ENCODE measurements at places on chromosomes 7 and 10.
A peak's percentile ranks its signal among the peaks of the same experiment; 100 is the strongest.

GRCh38 chr7:124856299-124856888, 73.2 kb downstream of the POT1 start:
- DNase-seq: no peak

DNA sequence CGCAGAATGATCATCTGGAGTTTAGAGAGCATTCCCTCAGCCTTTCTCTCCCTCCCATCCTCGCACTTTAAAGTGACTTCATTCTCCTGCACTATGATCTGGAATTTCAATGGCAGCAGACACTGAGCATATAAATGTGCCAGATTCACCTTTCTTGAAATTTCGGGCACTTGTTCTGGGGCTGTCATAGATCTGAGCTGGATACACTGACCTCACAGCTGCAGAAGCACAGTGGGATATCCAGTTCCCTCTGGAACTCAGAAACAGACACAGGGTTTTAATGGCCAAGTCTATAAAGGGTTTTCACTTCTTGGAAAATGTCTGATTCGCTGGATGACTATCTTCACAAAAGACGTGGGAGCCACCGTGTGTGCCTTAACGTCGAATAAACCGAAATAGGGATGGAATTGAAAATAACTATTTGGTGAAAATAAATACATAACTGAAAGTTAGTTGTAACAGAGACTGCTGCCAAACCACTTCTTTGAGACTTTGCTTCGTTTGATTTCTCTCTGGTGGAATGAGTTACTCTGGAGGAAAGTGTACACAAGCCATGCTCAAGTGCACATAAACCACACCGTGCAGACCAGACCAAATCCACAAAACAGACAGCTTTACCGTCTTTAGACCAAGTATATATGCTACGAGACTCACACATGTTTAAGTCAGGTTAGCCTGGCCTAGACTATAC, 126.1 kb downstream of the SVIL start:
- no peak for DNase-seq

DNA sequence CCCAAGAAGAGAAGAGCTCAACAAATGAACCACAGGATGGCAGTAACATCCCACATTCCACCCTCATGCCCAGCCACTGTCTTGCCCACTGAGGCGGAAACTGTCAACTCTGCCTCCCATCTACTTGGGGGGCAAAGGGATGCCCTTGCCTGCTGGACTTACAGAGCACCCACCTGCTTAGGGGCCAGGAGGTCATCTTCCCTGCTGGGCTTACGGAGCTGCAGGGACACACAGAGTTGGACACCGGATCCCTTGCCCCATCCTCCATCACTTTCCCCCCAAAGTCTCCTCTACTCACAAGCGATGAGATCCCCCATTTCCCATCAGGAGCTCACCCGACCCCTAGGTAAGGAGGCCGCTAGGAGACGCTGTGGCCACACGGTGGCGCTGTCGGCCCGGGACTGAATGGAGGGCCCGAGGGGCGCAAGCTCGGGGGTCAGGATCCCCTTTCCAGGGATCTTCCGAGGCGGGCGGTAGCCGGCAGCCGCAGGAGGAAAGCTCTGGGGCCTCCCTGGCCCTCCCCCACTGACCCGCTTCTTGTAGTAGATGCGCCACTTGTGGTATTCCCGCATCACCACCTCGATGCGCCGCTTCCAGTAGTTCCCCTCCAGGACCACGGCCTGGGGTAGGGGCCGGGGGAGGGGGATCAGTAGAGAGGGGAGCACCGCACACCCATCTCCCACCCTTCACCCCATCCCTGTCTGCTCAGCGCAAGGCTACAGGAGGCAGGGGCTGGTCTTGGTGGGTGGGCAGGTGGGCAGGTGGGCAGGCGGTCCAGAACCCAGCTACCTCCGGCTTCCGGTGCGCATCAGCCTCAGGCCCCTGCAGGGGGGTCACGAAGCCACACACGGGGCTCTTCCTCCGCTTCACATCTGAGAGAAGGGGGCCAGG, 17.3 kb downstream of the MLXIPL start:
- no peak for DNase-seq

DNA sequence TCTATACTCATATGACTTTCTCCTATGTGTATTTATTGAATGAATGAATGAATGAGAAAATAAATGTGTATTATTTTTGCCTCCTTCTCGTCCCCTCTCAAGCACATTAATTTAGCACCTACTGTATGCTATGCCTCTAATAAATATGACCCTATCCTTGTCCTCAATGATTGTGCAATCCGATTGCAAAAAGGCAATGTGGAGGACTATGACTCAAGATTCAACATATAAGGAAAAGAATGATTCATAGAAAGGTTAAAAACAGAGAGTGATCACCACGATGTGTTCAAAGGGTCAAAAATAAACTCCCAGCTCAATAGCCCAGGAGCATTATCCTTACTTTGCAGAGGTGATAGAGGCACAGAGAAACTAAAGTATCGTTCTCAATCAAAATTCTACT, 322.8 kb upstream of the SORCS1 start:
- DNase-seq: no peak

GRCh38 chr7:157565981-157566630, 229.3 kb downstream of the DNAJB6 start:
- DNase-seq: no peak

GRCh38 chr7:157470701-157471131, 133.9 kb downstream of the DNAJB6 start:
- no peak for DNase-seq

GRCh38 chr7:94332571-94332970, 62.1 kb upstream of the COL1A2 start:
- no peak for DNase-seq

GRCh38 chr10:69384320-69384719, 32.4 kb downstream of the TACR2 start:
- DNase-seq: no peak

DNA sequence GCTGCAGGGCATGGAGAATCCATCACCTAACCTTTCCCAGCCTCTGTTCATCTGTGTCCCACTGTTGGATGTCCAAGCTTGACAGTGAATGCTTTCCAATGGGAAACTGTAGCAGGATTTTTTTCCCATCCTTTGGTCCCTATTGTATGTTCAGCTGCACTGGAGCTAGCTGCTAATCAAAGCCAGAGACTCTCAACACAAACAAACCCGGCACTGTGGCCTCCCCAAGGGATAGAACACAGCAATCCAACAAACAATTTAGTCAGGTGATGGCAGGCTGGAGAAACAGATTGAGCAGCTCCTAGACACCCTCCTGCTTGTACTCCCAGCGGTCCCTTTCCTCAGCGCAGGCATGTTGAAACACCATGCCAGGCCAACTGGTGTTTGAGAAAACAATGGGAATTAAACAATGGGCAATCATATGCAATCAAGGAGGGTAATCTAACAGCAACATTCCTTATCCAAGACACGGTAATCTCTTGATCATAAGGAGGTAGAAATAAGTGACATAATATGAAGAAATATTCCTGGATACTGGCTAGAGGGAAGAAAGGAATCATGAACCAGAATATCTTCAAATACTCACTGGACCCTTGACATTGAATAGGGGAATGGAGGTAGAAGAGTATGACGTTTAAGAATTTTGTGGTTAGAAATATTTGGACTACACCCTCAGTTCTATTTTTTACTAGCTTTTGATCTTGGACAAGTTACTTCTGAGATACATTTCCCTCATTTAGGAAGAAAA, 15.0 kb downstream of the PTN start:
- no peak for DNase-seq

DNA sequence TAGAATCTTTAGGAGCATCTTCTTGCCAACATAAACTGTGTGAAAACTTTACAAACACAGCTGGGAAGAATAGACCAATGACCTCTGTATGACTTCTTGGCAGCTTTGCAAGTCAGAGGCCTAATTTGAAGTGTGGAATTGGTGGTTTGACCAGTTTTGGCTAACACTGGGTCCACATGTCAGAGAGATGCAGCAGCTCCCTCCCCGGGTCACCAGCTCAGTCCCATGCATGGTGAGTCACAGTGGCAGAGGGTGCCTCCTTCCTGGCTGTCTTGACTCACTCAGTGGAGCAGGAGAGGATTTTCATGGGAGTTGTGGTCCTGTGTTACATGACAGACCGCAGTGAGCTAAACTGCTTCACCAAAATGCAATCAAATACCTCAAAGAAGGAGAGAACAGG, 8.2 kb upstream of the STARD3NL start:
- DNase-seq: peak; percentile 69

- no peak for DNase-seq
These were observed 362.3 kb upstream of the MTPN start for GRCh38 chr7:136339464-136339863.

- DNase-seq: no peak
These were observed 67.5 kb downstream of the GPR141 start for GRCh38 chr7:37751096-37751495.

- no peak for DNase-seq
These were observed 165.4 kb upstream of the DPP6 start for GRCh38 chr7:153886506-153887441.

Data from retinal pigment epithelial cell (primary cell).